ENCODE measurements at places on chromosomes 11 and 22.

- DNase-seq: no peak
These were observed 94.8 kb upstream of the TENM4 start for GRCh38 chr11:79535606-79536005.

- DNase-seq: no peak
These were observed 38.4 kb downstream of the DYNC2H1 start for GRCh38 chr11:103147627-103148026.

- DNase-seq: no peak
These were observed 206.3 kb downstream of the SNX19 start for GRCh38 chr11:130710021-130710420.

- DNase-seq: no peak
These were observed 82.7 kb downstream of the GGT1 start for GRCh38 chr22:24685531-24686190.

- no peak for DNase-seq
These were observed 162.0 kb upstream of the SORL1-AS1 start for GRCh38 chr11:121614636-121615240.
